ENCODE measurements at places on chromosomes 2 and 18.

- no peak for DNase-seq
Observed at GRCh38 chr18:79672490-79673276, 6.9 kb upstream of the CTDP1 start.

GRCh38 chr18:67665266-67665665 lies 148.7 kb upstream of the DSEL start:
- DNase-seq = no peak

- no peak for DNase-seq
Observed at GRCh38 chr2:31526946-31527732, 53.6 kb downstream of the SRD5A2 start.

GRCh38 chr18:43665105-43665788 lies 388.0 kb upstream of the SYT4 start:
- DNase-seq = no peak

- DNase-seq = no peak
Observed at GRCh38 chr2:171365778-171366177, 68.0 kb downstream of the METTL8 start.

GRCh38 chr2:137921105-137921880 lies 43.0 kb upstream of the HNMT start:
- DNase-seq = no peak

DNA sequence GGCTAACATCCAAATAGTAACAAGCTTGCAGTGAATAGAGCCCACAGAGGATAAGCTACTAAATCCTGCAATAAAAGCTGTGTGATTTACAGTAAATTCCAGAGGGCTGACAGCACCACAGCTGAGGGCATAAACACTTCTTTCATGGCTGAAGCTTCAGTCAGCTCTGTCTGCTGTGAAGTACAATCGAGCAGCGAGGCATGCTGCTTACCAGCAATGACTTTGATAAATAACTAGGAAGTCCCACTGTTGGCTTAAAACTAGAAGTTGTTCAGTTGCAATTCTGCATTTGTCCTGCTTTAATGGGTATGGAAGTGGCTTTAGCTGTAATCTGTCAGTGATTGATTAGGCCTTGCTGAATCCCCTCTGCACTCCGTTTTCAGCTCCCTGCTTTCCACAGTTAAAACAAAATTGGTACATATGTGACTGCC lies 65.2 kb upstream of the FIGN start:
- no peak for DNase-seq

GRCh38 chr2:15279201-15279876 lies 281.8 kb downstream of the NBAS start:
- no peak for DNase-seq

GRCh38 chr2:55093381-55093780 lies 43.1 kb upstream of the RTN4 start:
- no peak for DNase-seq

DNA sequence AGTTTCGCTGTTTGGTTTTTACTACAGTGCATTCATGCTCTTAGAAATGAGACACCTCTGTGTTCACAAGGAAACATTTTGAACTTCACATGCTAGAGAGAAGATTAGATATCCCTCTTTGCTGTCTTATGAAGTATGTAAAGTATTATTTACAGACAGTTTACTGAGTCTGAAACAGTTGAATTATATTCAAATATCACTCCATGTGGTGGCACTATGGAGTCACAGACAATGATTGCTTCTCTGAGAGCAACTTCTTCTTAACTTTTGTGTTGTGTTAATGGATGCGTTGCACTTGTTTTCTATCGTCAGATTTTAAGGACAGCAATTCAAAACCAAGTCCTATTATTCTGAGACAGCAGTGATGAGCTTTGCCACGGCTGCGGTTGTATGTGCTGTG lies 823.6 kb downstream of the GALR1 start:
- DNase-seq = no peak

GRCh38 chr2:23806201-23806600 lies 120.7 kb downstream of the ATAD2B start:
- DNase-seq = no peak

- DNase-seq = no peak
Observed at GRCh38 chr18:63961435-63961980, 8.4 kb upstream of the SERPINB8 start.

GRCh38 chr2:112577756-112578155 lies 6.7 kb upstream of the CHCHD5 start:
- no peak for DNase-seq

GRCh38 chr2:11637546-11637945 lies 32.4 kb downstream of the NTSR2 start:
- no peak for DNase-seq

GRCh38 chr18:67545681-67546080 lies 29.2 kb upstream of the DSEL start:
- DNase-seq = no peak

GRCh38 chr2:27303093-27304025 lies 4.9 kb downstream of the UCN start:
- peak; percentile 50 for DNase-seq

GRCh38 chr18:74868461-74868860 lies 270.8 kb downstream of the ZNF407 start:
- DNase-seq = no peak

DNA sequence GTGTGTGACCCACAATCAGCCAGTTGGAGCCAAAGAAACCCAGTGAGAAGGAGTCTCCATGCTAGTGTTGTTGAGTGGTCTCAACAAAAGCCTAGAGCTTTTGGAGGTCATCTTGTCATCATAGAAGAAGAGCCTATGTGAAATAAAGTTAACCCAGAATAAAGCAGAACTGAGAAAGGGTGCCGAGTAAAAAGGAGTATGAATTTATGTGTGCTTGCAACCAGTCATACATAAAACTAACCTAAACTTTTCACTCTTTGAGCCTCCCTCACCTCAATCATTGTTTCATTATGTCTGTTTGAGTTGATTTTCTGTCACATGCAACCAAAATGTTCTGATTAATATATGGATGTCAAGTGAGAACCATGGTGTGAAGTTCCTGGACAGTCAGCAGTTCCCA lies 599.3 kb upstream of the ZEB2 start:
- no peak for DNase-seq

GRCh38 chr18:59345556-59345955 lies 13.5 kb downstream of the LMAN1 start:
- no peak for DNase-seq
